ENCODE measurements at places on chromosomes 11 and 22. TPM values are rescaled to one million over a fixed set of nuclear protein-coding genes. Genes with fewer than 3 reads are reported as not detected.
A peak's percentile ranks its signal among the peaks of the same experiment; 100 is the strongest.

The TRMU gene
- polyA plus RNA-seq = 15.5 TPM

The MMP1 gene
- polyA plus RNA-seq = not detected

The CD3E gene
- polyA plus RNA-seq = 1,213 TPM

The DNAJB7 gene
- 0.32 TPM for polyA plus RNA-seq

The OR2D2 gene
- not detected for polyA plus RNA-seq

The CARD18 gene
- not detected for polyA plus RNA-seq

The NPAT gene
- 52.8 TPM for polyA plus RNA-seq

The MFNG gene
- 401 TPM for polyA plus RNA-seq

The SLC43A3 gene
- polyA plus RNA-seq = 11.5 TPM

The SCN3B gene
- not detected for polyA plus RNA-seq

The OR6A2 gene
- not detected for polyA plus RNA-seq

DNA sequence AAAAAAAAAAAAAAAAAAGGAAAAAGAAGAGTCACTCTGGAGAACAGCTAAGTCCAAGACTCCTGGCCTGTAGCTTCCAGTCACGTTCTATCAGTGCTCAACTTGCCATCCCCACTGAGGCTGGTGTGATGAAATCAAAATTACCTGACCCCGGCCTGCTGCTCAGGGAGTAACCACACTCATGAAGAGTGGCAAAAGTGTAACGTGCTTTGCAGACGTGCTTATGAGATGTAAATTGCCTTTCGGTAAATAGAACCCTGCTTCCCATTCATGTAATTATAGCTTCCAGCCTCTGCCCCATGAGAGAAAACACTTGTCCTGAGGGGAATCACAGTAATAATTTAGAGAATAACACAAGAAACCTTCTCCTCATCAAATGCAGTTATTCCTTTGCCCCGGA lies 28.2 kb upstream of the CHKA start:
- DNase-seq = no peak

DNA sequence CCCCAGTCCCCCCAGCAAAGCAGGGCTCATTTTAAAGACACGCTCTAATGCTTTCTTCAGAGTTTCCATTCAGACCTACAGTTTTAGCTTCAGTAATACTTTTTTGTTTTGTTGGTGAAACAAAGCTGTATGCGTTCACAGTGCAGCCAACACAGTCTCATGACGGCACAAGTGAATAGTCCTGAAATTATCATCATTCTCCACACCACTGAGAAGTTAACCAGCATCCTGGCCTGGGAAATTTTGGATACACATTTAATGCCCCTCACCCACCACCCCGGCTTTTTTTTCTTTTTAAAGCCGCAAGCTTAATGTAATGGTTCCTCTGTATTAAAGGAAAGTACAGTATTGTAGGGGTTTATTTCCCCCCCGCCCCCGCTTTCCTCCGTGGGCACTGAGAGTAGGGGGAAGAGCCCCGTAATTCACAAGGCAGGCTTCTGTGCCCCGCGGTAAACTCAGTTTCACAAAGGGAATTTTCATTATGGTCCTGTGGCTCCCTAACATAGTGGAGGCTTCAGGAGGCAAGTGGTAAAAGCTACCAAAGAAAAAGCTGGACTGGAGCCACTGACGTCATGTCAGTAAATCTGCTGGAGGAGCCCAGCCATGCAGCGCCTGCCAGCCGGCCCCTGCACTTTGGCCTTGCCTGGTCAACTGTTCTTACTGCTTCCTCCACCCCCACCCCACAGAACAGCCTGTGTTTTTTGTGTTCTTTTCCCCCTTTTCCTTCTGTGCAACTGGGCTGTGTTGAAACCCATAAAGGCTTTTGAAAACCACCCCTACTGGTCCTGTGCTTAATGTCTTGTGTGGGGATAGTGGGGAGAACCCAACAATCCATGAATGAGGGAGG lies 18.2 kb downstream of the TEAD1 start:
- no peak for DNase-seq

GRCh38 chr11:10797001-10797400 lies 11.7 kb downstream of the EIF4G2 start:
- no peak for DNase-seq

- DNase-seq = no peak
These were observed 308.8 kb downstream of the TBC1D22A start for GRCh38 chr22:47071078-47071806.

DNA sequence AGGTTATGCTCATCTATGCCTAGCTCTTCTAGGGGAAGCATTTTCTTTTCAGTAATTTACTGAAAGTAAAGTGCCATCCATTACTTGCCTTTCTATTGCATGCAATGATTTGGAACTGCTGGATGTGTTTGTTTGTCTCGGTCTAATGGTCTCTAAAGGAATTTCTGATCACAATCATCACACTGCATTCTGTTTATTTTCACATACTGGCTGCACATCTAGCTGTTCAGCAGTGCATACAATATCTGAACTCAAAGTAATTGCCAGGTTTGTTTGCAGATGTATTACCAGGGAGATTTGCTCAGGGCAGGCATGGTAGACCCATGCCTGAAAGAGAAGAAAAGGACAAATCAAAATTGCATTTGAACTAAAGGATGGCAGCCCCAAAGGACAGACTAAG lies 36.4 kb upstream of the CWF19L2 start:
- DNase-seq = no peak

- DNase-seq = no peak
These were observed 87.2 kb downstream of the CWF19L2 start for GRCh38 chr11:107370390-107370789.

GRCh38 chr11:125063429-125064043 lies 431 bp downstream of the SLC37A2 start:
- no peak for DNase-seq

GRCh38 chr22:44243761-44244160 lies 63.0 kb downstream of the PARVG start:
- DNase-seq = no peak

DNA sequence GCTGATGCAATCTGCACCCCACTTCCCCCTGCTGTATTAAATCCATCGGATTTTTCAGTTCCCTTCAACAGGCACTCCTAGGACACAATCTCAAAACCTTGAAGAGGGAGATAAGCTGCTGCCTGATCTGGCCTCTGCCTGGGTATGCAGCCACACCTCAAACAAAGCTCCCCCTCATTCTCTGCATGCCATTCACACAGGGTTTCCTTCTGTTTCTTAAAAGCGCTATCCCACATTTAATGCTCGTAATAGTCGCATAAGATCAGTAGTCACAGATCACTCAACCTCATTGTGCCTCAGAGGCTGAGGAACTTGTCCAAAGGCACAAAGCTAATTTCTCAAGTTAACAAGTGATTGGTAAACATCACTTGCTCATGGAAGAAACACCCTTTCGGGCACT lies 34.0 kb downstream of the UQCR10 start:
- no peak for DNase-seq

GRCh38 chr22:37383341-37383740 lies 43.9 kb downstream of the ELFN2 start:
- DNase-seq = no peak

DNA sequence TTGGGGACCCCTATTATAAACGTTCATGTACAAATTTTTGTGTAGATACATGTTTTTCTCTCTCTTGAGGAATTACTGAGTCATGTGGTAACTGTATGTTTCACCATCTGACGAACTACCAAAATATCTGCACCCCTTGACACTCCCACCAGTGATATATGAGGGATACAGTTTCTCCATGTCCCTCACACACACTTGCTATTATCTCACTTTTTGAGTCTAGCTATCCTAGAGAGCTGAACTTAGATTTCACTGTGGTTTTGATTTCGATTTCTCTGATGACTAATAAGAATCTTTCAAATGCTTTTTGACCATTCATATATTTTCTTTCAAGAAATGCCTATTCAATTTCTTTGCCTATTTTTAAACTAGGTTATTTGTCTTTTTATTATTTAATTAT lies 200.2 kb downstream of the PGR start:
- DNase-seq = no peak

- DNase-seq = no peak
These were observed 53.7 kb upstream of the LRRC32 start for GRCh38 chr11:76724171-76724768.

GRCh38 chr11:121291896-121292494 lies 576 bp upstream of the SC5D start:
- no peak for DNase-seq

DNA sequence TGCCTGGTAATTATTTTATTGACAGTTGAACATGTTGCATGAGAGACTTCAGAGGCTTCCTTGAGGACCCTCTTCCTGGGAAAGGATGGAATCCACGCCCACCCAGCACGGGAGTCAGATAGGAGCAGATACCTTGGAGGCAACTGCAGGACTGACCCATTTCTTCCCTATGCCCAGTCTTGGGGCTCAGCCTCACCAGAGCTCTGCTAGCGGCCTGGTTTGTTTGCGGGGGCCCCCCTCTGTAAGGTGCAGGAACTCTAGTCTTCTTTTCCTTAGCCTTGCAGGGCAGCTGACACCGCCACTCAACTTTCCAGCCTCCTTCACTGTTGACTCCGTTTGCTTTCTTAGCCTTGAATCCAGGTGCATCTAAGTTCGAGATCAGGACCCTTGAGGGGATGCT lies 1032.8 kb downstream of the BRD1 start:
- DNase-seq = no peak

DNA sequence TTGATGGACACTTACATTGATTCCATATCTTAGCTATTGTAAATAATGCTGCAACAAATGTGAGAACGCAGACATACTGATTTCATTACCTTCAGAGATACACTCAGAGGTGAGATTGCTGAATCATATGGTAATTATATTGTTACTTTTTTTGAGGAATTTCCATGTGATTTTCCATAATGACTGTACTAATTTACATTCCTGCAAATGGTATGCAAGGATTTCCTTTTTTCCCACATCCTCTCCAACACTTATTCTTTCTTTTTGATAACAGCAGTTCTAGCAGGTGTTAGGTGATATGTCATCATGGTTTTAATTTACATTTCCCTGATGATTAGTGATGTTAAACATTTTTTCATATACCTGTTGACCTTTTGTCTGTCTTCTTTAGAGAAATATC lies 207.7 kb downstream of the C11orf87 start:
- no peak for DNase-seq

- no peak for DNase-seq
These were observed 5.4 kb downstream of the KREMEN1 start for GRCh38 chr22:29078036-29078868.

GRCh38 chr11:31809541-31809856 lies 1.6 kb downstream of the PAX6 start:
- DNase-seq = no peak

- no peak for DNase-seq
These were observed 24.2 kb downstream of the MS4A6A start for GRCh38 chr11:60158636-60159035.

DNA sequence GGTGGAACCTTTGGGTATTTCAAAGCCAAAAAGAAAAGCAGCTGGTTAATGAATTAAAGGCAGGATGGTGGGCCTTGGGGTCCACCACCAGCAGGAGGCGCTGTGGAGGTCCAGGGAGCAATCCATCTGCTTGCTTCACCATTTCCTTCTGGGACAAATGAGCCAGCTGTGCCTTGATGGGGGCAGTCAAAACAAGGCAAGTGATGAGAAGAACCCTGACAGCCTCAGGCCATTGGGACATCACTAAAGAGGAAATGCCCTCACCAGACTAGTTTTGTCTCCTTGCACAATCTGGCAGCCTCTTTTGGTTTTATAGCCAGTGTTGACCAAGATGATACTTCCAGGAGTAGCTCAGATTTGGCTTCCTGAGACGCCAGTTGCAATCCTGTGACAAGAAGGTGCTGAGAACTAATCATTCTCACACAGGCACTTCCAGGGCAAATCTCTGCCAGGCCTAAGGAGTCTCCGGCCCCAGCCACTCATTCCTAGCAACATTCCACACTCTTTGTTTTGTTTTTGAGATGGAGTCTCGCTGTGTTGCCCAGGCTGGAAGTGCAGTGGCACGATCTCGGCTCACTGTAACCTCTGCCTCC lies 38.2 kb upstream of the WEE1 start:
- DNase-seq = peak; percentile 44

DNA sequence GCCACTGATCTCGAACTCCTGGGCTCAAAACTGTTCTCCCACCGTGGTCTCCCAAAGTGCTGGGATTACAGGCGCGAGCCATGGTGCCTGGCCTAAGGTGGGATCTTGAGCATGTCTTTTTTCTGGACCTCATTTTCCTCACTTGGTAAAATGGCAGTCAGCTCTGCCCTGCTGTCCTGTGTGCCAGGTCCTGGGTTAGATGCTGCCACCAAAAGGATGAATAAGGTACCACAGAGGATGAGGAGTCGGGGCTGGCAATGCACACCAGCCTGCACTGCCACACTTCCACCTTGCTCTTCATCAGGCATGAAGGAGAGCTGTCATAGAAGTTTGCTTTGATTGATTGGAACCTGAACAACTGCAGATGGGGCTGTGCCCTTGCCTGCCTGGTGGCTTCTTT lies 32.3 kb downstream of the ACO2 start:
- DNase-seq = no peak

GRCh38 chr11:60371386-60371785 lies 6.9 kb upstream of the MS4A7 start:
- DNase-seq = no peak

GRCh38 chr11:69436041-69436982 lies 45.2 kb upstream of the LINC01488 start:
- no peak for DNase-seq

DNA sequence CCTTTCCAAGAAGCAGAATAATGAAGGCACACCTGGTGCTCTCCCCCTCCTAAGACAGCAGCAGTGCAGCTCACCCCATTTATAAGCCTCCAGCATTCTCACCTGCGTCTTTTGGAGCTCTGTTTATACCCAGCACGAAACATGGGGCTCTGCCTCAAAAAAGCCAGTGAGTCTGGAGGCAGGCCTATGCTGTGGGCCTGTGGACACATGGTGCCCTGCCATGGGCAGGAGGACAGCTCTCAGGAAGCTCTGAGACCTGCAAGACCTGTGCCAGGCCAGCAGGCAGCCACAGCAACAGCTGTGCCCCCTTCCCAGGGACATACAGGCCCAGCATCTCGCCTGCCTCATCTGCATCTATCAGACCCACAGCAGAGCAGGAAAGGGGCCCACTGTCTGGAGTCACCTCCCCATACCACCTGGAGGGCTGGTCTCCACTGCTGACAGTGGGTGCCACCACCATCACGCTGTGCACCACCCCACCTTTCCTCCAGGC lies 64.2 kb downstream of the DGCR2 start:
- DNase-seq = no peak

- DNase-seq = peak; percentile 61
These were observed 950 bp downstream of the FERMT3 start for GRCh38 chr11:64207256-64208085.

- DNase-seq = no peak
These were observed 144.6 kb upstream of the RASSF10 start for GRCh38 chr11:12864316-12865156.

Measured in naive thymus-derived CD8-positive, alpha-beta T cell (primary cell).